ENCODE measurements at places on chromosomes 6 and 20.

DNA sequence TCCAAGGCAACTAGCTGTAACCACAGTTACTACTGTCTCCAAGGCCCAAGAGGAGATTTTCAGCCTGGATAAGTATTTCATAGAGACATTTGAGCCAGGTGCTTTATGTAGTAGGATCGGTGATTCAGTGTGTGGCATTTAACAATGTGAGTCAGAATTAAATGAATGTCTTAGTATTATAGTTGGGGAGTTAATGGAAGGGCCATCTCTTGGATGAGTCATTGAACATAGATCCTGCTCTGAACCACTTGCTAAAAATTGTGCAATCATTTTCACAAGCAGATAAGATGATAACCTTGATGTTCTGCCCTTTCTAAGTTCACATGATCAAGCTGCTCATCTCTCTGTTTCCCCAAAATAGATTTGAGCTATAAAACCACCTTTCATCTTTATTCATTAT lies 668.9 kb upstream of the CITED2 start:
- DNase-seq, result no peak

GRCh38 chr6:46421939-46422338 lies 69.3 kb downstream of the RCAN2 start:
- no peak for DNase-seq

DNA sequence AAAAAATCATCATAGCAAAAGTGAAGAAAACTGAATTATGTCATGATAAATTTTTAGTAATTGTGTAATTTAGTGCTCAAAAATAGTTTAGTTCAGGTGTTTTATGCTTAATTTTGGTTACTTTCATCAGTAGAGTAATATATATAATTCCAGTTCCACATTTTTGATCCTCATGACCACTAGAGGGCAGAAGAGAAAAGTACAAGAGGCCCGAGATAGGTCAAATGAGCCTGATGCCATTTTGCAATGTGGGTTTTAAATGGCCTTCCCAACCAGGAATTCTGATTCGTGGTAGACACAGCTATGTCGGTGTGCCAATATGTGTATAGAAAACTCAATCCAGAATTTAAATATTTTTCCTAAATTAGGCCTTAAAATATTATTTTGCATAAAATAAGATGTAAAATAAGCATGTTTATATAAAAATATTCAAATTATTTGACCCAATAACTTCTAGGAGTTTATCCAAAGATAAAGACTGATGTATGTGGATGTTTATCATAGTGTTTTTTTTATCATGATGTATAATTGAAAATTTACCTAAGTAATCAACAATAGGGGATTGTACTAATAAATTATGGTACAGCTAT lies 159.7 kb upstream of the RPS6KA2 start:
- DNase-seq, result no peak

- no peak for DNase-seq
Observed at GRCh38 chr6:121600389-121601168, 165.1 kb downstream of the GJA1 start.

DNA sequence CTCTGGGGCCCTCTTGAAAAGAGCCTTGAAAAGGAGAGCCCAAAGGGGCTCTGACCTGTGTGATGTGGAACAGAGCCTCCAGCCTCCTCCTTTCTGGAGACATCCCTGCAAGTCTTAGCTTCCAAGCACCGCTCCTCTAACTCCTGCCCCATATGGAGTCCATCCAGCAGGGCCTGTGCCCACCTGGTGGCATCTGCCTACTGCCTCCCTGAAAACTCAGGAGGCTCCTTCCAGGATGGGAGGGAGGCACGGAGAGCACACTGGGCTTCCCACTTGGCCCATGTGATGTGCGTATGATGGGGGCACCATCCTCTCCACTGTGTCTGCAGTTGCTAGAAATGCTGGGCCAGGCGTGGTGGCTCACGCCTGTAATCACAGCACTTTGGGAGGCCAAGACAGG lies 98.1 kb downstream of the SYNDIG1 start:
- DNase-seq, result no peak

DNA sequence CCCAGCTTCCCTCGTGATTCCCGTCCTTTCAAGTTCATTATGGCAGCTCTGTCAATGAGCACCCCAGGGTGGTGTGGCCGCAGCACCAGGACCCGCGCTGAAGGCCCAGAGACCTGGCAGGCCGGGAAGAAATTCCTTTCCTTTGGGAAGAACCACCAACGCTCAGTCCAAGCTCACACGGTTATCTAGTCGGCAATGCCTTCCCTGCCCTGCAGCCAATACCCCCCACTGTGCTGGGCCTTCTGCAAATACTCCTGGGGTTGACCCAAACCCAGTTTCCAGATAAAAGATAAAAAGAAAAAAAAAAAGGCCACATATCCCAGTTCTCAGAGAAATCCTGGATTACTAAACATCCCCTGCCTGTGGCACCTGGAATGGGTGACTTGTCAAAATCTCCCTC lies 28.7 kb downstream of the PXDC1 start:
- DNase-seq, result no peak

- no peak for DNase-seq
Observed at GRCh38 chr20:48105526-48105925, 320.2 kb upstream of the SULF2 start.

GRCh38 chr6:14804785-14805210 lies 441.1 kb upstream of the JARID2 start:
- DNase-seq, result no peak

DNA sequence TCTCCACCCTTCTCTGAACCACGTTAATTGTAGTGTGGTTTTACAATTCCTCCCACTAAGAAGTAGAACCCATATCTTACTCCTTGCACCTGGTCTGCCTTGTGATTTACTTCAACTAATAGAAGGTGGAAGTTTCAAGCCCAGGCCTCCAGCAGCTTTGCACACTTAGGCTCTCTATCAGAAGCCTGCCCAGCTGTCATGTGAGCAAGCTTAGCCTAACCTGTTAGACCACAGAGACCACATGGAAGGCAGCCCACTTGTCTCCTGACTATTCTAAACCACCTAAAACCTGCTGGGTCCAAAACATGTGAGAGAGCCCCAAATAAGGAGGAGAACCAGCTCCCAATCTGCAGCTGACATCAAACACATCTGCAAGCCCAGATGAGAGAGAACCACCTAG lies 127.6 kb upstream of the BTBD3 start:
- no peak for DNase-seq

- no peak for DNase-seq
Observed at GRCh38 chr6:62707156-62707555, 421.1 kb upstream of the KHDRBS2 start.

DNA sequence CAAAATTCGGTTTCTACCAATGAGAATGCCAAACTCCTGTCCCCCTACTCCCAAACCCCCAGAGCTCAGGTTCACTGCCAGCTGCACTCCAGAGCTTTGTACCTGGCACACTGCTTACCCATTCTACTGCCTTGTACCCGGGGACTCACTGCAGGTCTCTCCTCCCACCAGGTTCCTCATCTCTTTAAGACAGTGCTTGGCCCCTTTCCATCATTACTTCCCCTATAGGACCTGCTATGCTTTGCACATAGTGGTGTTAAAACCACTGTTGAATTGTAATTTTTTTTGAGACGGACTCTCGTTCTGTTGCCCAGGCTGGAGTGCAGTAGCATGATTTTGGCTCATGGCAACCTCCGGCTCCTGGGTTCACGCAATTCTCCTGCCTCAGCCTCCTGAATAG lies 25.9 kb downstream of the LYRM4 start:
- no peak for DNase-seq

GRCh38 chr20:8118039-8118438 lies 14.0 kb upstream of the PLCB1 start:
- no peak for DNase-seq

DNA sequence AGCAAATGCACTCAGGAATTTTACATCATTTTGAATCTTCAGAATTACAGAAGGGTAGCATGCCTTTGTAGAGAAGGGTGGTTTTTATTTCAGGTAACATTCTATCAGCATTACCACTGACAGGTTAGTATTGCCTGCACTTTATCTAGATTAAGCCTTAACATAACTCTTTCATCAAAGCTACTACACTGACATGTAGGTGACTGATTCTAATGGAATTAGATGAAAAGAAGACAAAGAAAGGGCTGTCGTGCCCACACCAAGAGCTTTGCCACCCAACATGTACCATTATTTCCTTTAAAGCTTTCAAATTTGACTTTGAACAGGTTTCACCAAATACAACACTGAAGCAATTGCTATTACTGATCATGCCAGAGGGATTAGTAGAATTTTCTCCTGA lies 551.9 kb downstream of the EYS start:
- no peak for DNase-seq

DNA sequence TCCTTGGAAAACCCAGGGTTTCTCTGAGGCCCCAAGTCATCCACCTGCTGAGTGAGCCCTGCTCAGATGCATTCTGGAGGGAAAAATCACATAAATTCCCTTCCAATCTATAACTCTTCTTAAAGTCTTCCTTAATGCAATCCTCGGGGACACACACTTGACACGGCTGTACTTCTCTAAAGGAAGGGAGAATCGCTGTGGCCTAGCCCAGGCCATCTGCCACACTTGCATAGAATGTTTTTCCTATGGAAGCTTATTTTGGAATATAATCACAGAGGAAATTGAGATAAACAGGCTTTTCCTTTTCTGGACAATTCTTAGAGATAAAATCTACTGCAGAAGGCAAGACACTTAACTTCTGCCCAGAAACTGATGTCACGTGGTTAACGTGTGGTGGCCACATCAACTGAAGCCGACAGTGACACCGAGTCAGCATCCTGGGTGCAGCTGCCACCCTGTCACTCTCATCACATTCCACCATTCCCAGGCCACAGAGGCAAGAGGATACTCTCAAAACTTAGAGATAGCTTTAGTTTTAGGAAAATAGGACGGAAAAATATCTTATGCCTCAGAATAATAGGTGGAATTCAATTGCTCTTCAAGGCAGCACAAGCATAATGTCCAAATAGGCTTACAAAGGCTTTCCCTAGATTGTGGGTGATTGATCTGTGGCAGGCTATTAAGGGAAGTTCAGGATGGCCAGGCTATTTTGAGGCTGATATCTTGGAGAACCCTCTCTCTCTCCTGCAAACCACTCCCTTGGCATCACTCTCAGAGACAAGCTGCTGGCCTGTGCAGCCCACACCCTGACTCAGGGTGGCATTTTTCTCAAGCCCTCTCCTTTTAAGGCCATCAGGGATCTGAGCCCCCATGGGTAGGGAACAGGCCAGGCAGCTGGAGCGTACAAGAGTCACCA lies 29.6 kb downstream of the PSMB1 start:
- DNase-seq, result no peak

DNA sequence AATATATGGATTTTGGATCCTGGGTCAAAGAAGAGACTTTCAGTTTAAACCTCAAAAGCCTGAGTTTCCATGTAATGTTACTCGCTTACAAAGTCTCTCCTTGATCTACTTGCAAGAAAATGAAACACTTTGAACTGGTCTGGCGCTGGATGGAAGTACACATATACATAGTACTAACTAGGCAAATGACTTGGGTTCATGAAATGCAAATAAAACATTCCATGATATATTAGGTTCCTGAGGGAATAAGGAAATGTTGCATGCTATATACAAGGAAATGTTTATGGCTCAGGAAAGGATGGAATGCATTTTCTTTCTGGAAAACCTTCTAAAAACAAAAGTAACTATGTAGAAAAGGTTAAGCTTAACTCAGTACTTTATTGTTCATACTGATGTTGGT lies 11.4 kb upstream of the TXLNB start:
- DNase-seq, result no peak

Measured in stimulated activated CD8-positive, alpha-beta memory T cell treated with anti-CD3 and anti-CD28 coated beads, Interleukin-7, amount 100 ng/mL, for 4 hours (primary cell).